ENCODE measurements at places on chromosomes 7 and 10.

GRCh38 chr10:113616244-113617074 lies 47.4 kb downstream of the NRAP start:
- no peak for DNase-seq
- no peaks in the 10 kb centered on the region for H3K27me3 ChIP-seq
- H3K4me3 ChIP-seq = no peak overlapping the region
- no peaks in the 10 kb centered on the region for H3K4me1 ChIP-seq
- H3K36me3 ChIP-seq = no peaks in the 10 kb centered on the region
- no peak overlapping the region for H3K27ac ChIP-seq

GRCh38 chr7:117825132-117825531 lies 48.1 kb downstream of the CTTNBP2 start:
- no peaks in the 10 kb centered on the region for H3K27me3 ChIP-seq
- H3K4me1 ChIP-seq = no peaks in the 10 kb centered on the region
- DNase-seq = no peak
- H3K36me3 ChIP-seq = no peaks in the 10 kb centered on the region
- no peak overlapping the region for H3K4me3 ChIP-seq

DNA sequence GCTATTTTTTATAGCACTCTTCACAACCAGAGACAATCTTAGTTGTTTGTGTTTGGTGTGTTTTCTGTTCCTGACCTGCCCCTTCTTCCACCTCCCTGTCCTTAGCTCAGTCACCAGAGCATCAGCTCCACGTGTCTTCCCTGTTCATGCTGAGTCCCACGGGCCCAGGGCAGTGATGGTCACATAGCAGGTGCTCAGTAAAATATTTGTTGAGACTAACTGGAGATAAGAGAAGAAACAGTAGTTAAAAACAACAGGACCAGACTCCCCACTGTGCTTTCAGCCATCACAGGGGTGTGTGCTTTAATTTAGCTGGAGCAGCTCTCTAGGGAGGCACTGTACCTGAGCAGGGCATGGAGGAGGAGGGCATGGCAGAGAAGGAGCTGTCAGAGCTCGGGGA lies 307.3 kb upstream of the ZNF32 start:
- no peak overlapping the region for H3K27ac ChIP-seq
- no peaks in the 10 kb centered on the region for H3K27me3 ChIP-seq
- DNase-seq = no peak
- H3K36me3 ChIP-seq = no peaks in the 10 kb centered on the region
- no peak overlapping the region for H3K4me3 ChIP-seq

- no peaks in the 10 kb centered on the region for H3K36me3 ChIP-seq
- DNase-seq = no peak
- no peaks in the 10 kb centered on the region for H3K27me3 ChIP-seq
These were observed 43.0 kb downstream of the TNS3 start for GRCh38 chr7:47538846-47539311.

DNA sequence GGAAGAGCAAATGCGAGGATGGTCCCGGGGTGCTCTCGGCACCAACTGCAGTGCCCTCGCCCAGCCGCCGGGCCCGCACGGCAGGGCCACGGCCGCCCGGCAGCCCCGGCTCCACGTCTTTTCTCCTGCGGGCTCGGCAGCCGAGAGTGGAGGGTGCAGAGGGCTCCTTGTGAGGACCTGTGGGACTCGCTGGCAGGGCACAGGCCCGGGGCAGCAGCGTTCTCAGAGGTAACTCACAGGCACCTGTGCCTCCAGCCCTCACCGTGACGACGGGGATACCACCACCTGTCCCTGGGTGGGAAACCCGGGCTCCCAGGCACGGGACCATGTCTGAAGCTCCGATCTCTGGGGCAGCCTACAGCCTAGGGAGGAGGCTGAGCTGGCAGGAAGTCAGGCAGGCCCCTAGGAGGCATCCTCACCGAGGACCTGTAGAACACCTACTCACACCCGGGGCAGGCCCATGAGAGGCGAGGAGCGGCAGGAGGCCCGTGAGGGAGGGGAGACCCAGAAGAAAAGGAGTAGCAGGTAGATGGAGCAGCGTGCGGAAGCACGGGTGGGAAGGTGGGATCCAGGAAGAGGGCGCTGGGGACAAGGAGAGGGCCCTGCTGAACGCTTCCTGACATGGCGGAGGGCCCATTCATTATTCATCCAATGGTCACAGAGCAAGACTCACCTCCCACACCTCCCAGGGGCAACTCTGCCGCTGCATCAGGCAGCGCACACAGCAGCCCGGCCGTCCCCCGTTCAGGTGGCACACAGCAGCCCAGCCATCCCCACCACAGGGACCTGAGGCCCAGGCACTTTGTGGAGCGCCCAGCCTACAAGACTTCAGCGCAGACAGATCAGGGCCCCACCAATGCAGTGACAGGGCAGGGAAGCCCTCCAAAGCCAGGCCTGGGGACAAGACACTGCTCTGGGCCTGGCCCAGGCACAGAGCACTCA lies 244.9 kb downstream of the MAD1L1 start:
- no peak overlapping the region for H3K4me3 ChIP-seq
- H3K27me3 ChIP-seq = no peaks in the 10 kb centered on the region
- H3K27ac ChIP-seq = no peak overlapping the region
- no peak for DNase-seq
- H3K4me1 ChIP-seq = peaks cover 23% of the 10 kb centered on the region

GRCh38 chr7:27374958-27375841 lies 132.6 kb downstream of the EVX1 start:
- H3K27ac ChIP-seq = no peak overlapping the region
- no peaks in the 10 kb centered on the region for H3K27me3 ChIP-seq
- no peaks in the 10 kb centered on the region for H3K36me3 ChIP-seq
- DNase-seq = no peak

DNA sequence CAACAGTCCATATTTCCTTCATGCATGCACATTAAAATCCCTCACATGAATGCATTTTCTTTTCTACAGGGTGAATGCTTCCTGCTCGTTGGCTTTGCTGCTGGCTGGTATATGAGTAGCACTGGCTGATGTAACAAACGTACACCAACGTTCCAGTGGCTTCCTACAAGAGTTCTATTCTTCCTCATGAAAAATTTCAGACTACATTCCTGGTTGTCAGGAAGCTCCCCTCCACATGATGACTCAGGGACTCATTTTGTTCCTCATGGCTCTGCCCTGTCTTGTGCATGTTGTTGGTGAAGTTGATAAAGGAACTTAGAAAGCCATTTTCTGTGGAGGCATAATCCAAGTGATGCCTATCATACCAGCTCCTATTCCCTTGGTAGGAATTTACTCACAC lies 470.7 kb upstream of the KLF6 start:
- DNase-seq = no peak
- H3K4me1 ChIP-seq = no peaks in the 10 kb centered on the region
- no peak overlapping the region for H3K4me3 ChIP-seq
- H3K36me3 ChIP-seq = no peaks in the 10 kb centered on the region

GRCh38 chr7:86913709-86914108 lies 145.7 kb downstream of the ELAPOR2 start:
- no peak overlapping the region for H3K4me3 ChIP-seq
- H3K36me3 ChIP-seq = no peaks in the 10 kb centered on the region
- no peak overlapping the region for H3K27ac ChIP-seq

GRCh38 chr10:129950676-129951075 lies 13.4 kb downstream of the EBF3 start:
- no peak overlapping the region for H3K4me3 ChIP-seq
- H3K27me3 ChIP-seq = peaks cover 4% of the 10 kb centered on the region
- no peak overlapping the region for H3K27ac ChIP-seq
- H3K36me3 ChIP-seq = no peaks in the 10 kb centered on the region
- no peaks in the 10 kb centered on the region for H3K4me1 ChIP-seq

DNA sequence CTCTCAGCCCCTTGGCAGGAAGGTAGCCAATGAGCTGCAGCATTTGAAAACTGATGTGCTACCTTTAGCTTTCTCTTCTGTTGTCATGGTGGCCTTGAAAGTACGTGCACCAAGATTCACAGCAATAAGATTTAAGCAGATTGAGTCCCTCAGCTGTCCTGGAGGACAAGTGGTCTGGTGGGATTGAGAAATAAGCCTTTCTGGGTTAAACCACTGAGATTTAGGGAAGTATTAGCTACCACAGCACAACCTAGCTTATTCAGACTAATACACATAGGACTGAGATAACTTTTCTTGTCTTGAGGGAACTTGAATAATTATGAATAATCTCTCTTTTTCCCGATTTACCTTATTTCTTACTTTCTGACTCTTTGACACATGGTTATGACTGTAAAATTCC lies 324.0 kb downstream of the PTEN start:
- H3K4me3 ChIP-seq = no peak overlapping the region
- no peaks in the 10 kb centered on the region for H3K36me3 ChIP-seq
- H3K27me3 ChIP-seq = no peaks in the 10 kb centered on the region
- DNase-seq = no peak

DNA sequence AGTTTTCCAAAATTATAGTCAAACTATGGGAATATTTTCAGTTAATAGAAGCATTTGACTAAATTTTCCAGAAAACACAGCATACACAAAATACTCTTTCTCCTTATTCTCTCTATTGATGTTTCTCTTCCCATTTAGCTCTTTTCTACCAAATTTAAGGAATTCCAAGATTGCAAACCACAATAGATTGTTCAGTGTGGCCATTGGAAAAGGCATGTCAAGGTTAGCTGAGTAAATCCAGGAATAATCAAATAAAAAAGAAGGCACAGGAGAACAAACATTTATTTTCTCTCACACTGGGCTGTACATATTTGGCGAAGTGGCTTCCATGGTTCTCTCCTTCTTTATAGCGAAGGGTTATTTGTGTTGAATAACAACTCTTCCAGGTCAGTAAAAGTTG lies 117.3 kb downstream of the THSD7A start:
- no peaks in the 10 kb centered on the region for H3K27me3 ChIP-seq
- H3K4me3 ChIP-seq = no peak overlapping the region
- no peaks in the 10 kb centered on the region for H3K4me1 ChIP-seq
- no peaks in the 10 kb centered on the region for H3K36me3 ChIP-seq
- H3K27ac ChIP-seq = no peak overlapping the region
- no peak for DNase-seq

DNA sequence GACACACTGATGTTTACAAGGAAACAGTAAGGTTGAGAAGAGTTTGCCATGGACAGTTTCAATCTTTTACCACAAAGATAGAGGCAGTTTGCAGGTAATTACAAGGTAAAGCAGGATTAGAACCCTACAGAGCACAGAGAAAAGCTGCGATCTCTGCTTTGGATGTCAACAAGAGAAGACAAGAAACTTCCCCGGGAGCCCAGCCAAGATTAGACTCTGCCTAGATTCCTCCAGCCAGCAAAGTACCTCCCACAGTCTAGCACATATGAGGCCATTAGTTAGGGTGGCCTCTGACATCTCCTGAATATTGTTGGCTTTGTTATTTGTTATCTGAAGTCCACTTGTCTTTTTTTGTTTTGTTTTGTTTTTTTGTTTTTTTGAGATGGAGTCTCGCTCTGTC lies 178.1 kb downstream of the CALN1 start:
- H3K27ac ChIP-seq = no peak overlapping the region
- DNase-seq = no peak

DNA sequence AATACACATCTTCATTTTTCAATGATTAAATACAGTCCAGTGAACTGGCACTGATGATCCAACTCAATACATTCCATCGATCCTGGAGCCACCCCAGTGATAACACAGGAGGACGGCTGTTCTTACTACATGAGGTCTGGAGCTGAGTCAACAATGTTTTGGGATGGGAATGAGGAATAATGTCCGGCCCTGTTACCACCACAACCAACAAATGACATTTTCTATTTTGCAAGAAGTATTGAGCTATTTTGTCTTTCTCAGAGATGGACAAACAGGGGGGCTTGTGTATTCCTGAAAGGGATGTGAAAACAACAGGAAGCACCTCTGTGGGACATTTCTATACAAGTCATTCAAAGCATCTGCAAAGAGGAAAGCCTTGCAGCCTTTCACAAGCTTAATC lies 249.2 kb downstream of the PARD3 start:
- no peaks in the 10 kb centered on the region for H3K4me1 ChIP-seq
- H3K4me3 ChIP-seq = no peak overlapping the region
- no peak for DNase-seq
- no peaks in the 10 kb centered on the region for H3K36me3 ChIP-seq

GRCh38 chr7:174716-175115 lies 17.7 kb upstream of the FAM20C start:
- DNase-seq = no peak
- no peak overlapping the region for H3K27ac ChIP-seq
- H3K4me1 ChIP-seq = no peaks in the 10 kb centered on the region
- no peaks in the 10 kb centered on the region for H3K27me3 ChIP-seq

GRCh38 chr7:152733286-152733934 lies 26.1 kb upstream of the ACTR3B start:
- DNase-seq = no peak
- H3K36me3 ChIP-seq = no peaks in the 10 kb centered on the region
- no peak overlapping the region for H3K4me3 ChIP-seq
- H3K27ac ChIP-seq = no peak overlapping the region

DNA sequence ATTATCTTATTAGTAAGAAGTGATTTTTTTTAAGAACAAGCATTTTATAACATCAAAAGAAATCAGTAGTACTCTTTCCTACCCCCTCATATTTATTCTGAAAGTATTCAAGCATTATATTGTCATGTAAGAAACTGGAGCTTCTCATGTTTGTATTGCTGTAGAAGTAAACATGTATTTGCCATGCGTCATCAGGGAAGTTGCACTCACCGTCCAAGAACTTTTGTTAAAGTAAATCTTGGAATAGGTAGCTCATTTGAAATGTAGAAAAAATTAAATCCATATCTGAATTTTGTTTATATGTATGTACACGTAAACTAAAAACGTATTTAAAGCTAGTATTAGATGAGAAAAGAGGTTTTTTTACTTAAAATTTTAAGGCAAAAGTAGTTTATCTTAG lies 96.8 kb downstream of the PTEN start:
- H3K36me3 ChIP-seq = peaks cover 18% of the 10 kb centered on the region
- no peak overlapping the region for H3K4me3 ChIP-seq
- no peaks in the 10 kb centered on the region for H3K27me3 ChIP-seq
- no peak for DNase-seq

DNA sequence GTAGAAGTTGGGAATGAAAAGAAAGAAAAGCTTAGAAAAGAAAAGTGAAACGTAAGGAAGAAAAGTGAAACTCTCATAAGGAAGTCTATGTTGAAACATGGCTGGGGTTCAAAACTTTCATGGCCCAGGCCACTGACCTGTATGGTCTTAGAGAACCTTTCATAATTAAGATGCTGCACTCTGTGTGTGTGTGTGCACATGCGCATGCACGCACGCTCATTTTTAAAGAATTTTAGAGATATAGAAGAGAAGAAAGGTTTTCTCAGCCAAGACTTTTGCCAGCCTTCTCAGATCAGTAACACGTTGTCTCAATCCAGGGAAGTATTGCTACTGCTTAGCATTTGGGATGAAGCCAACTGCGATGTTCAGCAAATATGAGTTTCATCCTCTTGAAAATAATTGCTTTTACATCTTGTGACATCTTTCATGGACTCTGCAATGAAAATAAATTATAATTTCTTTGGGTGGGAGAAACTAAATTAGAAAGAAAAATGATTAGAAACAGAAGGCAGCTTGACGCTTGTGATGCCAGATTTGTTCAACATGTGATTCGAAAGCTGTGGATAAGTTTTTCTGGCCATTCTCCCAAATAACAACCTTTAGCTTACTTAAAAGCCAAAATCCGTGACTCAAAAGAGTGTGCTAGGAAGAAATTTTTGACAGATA lies 16.2 kb upstream of the SLC26A4 start:
- H3K4me3 ChIP-seq = no peak overlapping the region
- H3K4me1 ChIP-seq = no peaks in the 10 kb centered on the region
- no peak overlapping the region for H3K27ac ChIP-seq
- no peaks in the 10 kb centered on the region for H3K36me3 ChIP-seq

Measured in CD4-positive, alpha-beta memory T cell (primary cell).